Activated CD4-positive, alpha-beta T cell treated with anti-CD3 and anti-CD28 coated beads, Interleukin-2, amount 50 U/mL, for 24 hours (primary cell): ENCODE measurements at places on chromosomes 7 and 10.

- DNase-seq = no peak
Observed at GRCh38 chr7:158963771-158964241, 107.4 kb downstream of the DYNC2I1 start.

DNA sequence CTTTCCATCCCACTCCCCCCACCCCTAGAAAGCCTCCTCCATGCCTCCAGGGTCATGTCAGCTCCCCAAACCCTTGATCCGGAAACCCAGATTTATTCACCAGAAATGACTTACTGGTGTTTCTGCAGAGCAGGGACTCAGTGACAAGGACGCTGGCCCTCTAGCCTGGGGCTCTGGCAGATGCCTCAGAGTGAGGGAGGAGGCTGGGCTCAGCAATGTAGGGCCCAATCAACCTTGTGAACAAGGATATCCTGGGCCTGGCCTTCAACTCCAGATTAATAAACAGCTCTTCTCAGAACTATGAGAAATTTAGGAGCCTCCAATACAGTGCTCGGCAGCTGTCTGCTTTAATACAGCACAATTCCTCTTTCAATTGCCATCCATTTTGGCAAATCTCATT lies at the start of gene MBL2:
MBL2 (minus strand) TSS at position 162 of the 400 bp plus-strand sequence. CDS start 1,149 bp downstream, outside the sequence.
- no peak for DNase-seq

DNA sequence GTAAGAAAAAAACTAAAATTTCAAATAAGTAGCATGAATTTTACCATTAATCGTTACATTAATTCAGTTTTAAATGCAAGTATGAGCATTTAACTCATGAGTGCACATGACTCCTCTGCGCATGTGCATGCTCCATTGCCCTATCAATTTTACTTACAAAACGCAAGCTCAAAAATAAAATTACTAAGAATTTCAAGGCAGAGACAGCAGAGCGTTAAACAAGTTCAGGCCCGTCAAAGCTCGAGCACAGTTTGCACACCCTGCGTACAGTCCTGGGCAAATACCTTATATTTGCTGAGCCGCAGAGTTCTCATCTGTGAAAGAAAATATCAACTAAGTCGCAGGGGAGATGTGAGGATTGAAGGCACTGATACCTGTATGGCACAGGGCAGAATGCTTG lies 373.6 kb downstream of the BBS9 start:
- no peak for DNase-seq

GRCh38 chr10:19825700-19826099 lies 9.5 kb downstream of the PLXDC2 start:
- no peak for DNase-seq

- no peak for DNase-seq
Observed at GRCh38 chr10:11522821-11523245, 88.6 kb downstream of the USP6NL start.

- no peak for DNase-seq
Observed at GRCh38 chr10:48603421-48604038, 1.3 kb downstream of the ARHGAP22 start.

- no peak for DNase-seq
Observed at GRCh38 chr7:5231811-5232484, 41.9 kb downstream of the WIPI2 start.

- no peak for DNase-seq
Observed at GRCh38 chr10:124484661-124485060, 23.0 kb downstream of the LHPP start.

DNA sequence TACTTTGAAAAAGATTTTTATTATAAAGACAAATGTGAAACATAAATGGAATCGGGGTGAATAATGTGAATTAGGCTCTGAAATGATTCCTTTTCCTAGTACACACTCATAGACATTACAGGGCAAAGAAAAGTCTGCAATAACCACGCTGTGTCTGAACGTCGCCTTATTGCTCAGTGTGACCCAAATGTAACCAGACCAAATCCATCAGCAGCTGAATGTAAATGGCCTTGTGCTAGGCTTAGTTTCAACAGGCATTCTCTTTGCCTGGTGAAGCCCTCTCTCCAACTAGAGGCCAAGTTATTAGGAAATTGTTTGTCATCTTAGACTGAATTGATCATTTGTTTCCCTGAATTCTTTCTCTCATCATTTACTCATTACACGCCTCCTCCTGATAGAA lies 225.5 kb downstream of the CHCHD3 start:
- no peak for DNase-seq

GRCh38 chr7:18289788-18290187 lies 205.8 kb upstream of the HDAC9 start:
- no peak for DNase-seq

GRCh38 chr7:2812831-2813230 lies 31.3 kb downstream of the GNA12 start:
- no peak for DNase-seq

GRCh38 chr7:36855330-36855729 lies 131.0 kb upstream of the AOAH start:
- DNase-seq = no peak

DNA sequence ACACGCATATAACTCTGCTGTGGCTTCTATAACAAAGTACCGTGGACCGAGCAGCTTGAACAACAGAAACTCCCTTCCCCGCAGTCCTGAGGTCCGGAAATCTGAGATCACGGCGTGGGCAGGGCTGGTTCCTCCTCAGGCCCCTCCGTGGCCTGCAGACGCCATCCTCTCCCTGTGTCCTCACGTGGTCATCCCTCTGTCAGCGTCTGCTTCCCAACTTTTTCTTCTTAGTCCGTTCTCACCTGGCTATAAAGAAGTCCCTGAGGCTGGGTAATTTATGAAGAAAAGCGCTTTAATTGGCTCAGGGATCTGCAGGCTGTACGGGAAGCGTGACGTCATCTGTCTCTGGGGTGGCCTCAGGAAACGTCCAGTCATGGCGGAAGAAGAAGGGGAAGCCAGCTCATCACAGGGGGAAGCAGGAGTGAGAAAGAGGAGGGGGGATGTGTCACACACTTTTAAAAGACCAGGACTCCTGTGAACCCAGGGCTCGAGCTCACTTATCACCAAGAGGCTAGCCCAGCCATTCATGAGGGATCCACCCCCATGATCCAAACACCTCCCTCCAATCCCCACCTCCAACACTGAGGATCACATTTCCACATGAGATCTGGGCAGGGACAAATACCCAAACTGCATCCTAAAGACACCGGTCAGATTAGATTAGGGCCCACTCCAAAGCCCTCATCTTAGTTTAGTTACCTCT lies 91.2 kb upstream of the INSIG1 start:
- peak; percentile 80 for DNase-seq

GRCh38 chr10:71367271-71367670 lies 29.4 kb upstream of the CDH23 start:
- DNase-seq = no peak

DNA sequence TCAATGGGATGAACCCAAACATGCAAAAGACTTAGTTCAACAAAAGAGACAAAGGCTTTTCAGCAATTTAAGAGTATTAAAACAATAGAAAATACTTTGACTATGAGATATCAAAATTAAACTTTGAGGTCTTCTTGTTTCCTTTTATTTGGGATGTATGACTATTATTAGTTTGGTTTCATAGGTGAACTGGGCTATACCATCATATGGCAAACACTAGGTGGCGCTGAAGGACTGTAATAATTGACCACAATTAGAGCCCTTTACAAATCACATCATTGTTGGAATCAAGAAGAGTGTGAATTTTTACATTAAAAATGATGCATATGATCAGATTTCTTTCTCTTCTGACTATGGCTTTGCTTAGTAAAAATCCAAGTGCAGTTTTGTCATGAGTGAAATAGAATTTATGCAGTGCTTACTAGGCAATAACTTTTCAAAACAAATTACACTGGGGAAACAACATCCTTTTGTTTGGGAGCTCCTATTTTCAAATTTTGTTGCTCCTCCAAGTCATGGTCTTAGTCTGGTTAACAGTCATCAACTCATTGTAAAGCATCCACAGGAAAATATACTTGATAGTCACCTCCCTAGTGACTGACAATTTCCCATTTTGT lies 14.7 kb upstream of the NXPH1 start:
- DNase-seq = no peak
